SW480 (cell line): ENCODE measurements at places on chromosomes 4 and X.

GRCh38 chr4:47406408-47406807 lies 57.1 kb downstream of the COMMD8 start:
- no peak for DNase-seq

DNA sequence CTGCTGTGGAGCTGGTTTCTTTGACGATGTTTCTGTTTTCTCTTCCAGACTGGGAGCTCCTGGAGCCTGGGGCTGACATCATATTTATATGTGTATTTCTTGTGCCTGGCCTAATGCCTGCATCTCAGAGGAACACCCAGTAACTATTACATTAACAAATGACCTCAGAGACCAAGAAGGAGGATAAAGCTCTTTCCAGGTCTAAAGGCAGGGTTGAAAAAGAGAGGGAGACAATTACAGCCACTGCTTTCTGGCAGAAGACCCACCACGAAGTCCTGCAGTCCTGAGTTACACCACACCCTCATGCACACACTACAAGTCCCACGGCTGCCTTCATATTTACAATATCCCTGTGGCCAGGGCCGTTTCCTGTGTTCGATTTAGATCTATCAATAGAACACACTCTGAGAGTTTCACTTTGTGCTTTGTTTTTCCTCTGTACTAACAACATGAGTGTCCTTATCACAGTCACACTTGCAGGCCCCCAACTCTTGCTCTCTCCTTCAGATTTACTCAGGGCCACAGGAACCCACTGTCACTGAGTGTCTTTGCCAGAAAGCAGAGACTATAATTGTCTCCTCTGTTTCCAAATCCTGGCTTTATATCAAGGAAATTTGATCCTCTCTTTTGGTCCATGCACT lies 535.5 kb downstream of the MID1IP1 start:
- no peak for DNase-seq

DNA sequence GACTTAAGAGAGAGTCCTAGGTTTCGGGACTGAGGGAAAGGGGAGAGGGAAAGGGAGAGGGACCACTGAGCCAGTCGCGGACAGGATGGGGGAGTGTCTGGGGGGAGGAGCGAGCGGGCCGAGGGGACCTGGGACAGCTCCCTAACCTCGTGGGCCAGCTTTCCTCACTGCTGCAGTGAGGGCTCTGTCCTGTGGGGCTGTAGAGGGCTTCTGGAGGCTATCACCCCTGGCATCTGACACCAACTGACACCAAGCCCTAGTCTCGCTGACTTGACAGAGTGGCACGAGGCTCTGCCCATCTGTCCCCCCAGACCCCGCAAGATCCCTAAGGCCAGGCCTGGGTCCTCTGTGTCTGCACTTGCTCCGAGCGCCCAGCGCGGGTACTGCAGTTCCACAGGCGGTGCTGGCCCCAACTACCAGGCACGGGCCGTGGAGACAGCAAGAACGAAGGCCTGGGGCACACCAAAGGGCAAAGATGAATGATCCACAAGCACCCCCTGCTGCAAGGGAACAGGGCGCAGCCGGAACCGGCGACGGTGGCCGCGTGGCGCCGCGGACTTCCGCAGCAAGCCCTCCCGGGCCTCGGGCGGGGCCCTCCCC lies 465 bp downstream of the HAUS7 start:
- peak; percentile 15 for DNase-seq

DNA sequence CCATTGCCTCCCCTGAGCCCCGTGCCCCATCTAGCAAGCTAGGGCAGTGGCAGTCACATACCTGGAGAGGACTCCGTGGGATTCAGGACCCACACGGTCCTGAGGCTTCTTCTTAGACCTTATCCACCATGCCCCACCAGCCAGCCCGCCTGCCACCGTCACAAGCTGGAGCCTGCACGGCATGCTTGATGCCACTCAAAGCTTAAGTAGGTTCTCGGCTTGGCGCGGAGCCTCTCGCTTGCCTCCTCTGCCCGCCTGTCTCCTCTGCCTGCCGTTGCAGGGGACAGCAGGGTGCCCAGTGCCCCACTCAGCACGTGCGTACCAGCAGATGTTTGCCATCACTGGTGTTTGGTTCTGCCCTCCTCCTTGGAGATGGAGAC lies 14.1 kb downstream of the PSAPL1 start:
- DNase-seq: no peak

- no peak for DNase-seq
Observed at GRCh38 chr4:153181293-153181692, 22.9 kb upstream of the TRIM2 start.

DNA sequence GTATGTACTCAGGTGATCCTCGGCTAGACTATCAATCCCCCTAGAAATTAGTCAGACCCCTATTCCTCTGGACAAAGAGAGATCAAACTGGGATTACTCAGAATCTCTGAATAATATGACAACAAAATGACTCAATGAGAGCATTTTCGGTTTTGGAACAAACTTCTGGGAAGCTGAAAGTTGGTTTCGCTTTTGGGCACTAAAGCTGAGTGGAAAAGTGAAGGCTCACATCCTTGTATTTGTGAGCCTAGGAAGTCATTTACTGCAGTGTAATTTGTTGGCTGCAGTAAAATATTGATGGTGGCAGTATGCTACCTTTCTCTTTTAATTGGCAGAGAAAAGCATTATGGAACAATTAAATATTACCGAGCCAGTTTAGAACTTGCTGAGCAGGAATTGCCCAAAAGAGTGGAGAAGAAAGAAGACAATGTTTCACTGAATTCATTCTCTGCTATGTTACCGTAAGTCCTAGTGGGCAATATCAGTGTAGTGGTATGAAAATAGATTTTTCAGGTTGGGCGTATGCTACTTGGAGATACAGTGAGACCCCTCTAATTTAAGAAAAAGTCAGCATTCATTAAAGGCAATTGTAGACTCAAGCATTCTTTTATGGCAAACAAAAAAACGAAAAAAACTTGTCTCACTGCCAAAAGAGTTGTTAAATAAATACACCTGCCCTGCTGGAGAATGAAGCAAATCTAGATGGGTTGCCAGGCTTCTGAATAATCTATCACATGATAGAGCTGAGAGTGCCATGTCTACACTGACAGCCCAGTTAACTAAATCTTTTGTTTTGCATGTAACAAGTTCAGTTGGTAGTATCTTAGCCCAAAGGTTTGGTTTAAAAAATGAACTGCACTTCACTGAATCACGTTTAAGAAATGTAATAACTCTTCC lies 69.6 kb downstream of the AGTR2 start:
- no peak for DNase-seq

- no peak for DNase-seq
Observed at GRCh38 chrX:144275843-144276242, 392.0 kb downstream of the UBE2NL start.

- DNase-seq: peak; percentile 1
Observed at GRCh38 chrX:42943051-42943974, 165.3 kb upstream of the PPP1R2C start.

- DNase-seq: no peak
Observed at GRCh38 chr4:172124656-172125308, 311.6 kb downstream of the GALNTL6 start.

DNA sequence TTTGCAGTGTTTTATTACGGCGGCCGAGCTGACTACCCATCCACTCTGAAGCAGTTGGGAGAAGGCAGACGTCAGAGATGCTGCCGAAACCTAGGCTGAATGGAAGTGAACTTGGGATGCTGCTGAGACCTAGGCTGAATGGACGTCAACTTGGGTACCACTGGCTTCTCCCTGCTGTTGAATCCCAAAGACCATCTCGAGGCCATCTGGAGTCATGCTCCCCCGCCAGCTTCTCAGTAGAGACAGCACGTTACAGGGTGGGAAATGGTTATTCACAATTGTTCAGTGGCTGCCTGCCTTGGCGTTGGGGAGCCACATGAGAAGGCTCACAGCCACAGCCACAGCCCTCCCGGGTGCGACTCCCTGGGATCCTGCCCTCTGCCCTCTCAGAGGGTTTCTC lies 40.9 kb downstream of the P2RY8 start:
- DNase-seq: no peak

DNA sequence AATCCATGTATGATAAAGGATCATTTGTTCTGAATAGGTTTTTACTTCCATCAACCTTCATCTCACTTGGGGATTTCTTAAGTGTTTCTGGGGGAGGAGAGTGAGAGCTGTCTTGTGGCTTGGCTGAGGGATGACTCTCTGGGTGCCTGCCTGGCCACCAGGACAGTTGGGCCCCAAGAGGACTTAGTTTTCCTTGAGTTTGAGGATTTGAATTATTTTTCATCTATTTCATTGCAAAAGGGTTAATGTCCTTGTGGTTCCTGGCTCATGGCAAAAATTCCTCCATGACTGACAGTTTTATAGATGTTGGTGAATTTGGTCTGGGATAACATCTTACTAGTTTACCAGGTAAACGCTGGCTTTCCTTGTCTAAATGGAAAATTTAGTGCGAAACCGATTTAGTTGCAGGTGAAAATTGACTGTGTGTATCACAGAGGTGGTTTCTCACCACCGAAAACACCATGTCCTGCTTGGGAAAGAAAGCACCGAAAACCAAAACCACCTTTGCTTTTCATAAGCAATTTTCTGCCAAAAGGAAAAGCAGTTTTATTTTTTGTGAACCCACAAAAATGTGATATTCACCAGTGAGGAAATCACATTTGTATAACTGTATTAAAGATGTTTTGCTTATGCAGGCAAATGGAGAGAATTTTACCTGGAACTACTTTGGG lies 331.3 kb upstream of the SFRP2 start:
- no peak for DNase-seq

GRCh38 chr4:101941816-101942358 lies 151.4 kb downstream of the BANK1 start:
- DNase-seq: no peak

- no peak for DNase-seq
Observed at GRCh38 chr4:24674279-24674678, 89.9 kb upstream of the DHX15 start.

- DNase-seq: no peak
Observed at GRCh38 chr4:1842993-1843448, 12.9 kb downstream of the LETM1 start.

DNA sequence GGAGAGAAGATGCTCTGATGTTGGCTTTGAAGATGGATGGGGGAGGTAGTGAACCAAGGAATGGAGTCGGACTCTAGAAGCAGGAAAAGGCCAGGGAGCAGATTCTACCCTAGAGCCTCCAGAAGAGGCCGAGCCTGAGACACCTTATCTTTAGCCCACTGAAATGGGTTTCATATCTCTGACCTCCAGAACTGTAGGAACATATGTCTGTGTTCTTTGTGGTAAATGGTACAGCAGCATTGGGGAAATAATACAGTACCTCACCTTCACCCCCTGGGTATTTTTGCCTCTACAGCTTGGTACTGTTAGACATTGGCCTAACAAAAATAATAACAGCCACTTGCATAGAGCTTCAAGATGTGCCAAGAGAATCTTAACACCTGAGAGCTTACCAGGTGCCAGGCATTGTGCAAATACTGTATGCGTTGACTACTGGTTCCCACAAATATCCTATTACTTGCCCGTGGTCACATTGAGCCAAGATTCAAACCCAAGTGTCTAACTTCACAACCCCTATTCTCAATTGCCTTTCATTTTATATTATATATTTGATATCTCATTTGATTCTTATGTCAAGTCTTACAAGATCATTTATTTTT lies 57.0 kb upstream of the PGM2 start:
- no peak for DNase-seq

- DNase-seq: peak; percentile 67
Observed at GRCh38 chrX:3815896-3816664, 102.6 kb upstream of the PRKX start.

GRCh38 chr4:153005899-153006381 lies 69.8 kb downstream of the FHDC1 start:
- peak; percentile 77 for DNase-seq

DNA sequence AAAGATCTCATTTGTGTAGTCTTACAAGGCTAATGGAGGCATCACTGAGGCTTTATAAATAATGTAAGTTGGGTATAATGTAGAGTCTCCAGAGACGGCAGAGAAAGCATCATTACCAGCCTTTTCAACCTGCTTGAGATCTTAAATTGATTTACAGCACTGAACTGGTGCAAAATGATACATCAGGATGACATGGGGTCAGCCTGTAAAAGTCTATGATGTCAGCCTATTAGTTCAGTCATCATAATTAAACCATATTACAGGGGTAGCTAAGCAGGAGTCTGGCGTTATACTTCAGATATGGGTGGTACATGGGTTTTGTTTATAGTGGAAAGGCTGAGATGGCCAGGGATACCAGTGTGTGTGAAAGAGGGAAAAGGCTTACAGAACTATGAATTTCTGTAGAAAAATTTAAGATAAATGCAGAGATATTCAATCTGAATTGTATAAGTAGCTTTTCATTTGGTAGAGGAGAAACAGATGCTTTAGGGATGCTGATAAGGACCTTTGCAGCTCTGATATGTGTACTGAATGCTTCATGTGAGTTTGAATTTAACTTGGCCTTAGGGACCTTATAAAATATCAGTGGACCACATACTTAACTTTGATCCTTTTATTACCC lies 2.7 kb downstream of the SMAD1 start:
- DNase-seq: no peak

DNA sequence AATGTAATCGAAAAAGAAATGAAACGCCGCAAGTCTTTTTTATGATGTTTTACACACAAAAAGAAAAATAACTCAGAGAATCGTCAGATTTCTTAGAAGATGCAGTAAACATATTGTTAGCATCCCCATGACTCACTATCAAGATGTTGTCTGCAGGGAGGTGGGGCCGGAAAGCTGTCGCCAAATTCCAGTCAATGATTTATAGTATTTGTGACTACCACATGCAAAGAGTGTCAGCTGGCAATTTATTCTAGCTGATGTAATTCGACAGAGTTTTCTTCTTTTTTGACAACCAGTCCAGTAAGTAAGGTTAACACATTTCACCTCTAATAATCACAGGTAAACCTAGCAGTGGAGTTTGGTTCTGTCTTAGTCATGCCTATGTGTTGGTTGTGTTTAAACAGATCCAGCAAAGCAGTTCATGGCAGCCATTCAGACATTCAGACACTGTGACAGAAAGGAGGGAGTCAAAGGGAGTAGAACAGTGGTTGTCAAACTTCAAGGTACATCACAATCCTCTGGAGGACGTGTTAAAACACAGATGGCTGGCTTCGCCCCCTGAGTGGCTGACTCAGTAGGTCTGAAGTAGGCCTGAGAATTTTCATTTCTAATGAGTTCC lies 19.8 kb upstream of the PPP1R2C start:
- DNase-seq: peak; percentile 25

DNA sequence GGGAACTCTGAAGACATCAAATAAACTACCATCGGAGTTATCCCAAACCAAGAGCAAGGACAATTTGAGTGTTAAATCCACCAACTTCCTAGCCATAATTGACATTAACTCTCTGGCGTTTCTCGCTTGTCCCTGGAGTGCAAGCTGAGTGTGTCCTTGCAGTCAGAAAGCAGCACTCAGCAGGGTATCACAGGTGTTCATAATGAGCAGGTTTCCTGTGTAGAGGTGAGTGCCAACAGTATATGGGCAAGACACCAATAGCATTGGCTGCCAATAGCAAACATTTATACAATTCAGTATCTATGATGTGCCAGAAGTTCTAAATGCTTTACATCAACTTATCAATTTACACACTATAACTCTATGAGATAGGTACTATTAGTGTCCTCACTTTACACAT lies 11.2 kb downstream of the BLTP1 start:
- DNase-seq: no peak
